ENCODE measurements at places on chromosomes 12 and 14.

DNA sequence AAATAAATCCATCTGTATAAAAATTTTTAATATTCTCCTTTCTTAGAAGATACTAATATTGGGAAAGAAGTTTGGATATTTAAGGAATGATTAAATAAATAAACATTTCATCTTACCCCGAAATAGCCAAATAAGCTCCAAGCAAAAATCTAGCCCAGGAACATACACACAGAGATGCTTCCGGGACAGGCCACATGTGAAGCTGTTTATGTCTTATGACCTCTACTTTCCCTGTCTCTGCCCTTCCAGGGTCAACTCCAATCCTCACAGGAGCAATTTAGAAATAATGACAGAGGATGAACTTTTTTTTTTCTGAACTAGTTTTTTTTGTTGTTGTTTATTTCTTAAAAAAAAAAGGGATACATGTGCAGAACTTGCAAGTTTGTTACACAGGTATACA, 89.4 kb downstream of the BTG1 start:
- no peak for DNase-seq

DNA sequence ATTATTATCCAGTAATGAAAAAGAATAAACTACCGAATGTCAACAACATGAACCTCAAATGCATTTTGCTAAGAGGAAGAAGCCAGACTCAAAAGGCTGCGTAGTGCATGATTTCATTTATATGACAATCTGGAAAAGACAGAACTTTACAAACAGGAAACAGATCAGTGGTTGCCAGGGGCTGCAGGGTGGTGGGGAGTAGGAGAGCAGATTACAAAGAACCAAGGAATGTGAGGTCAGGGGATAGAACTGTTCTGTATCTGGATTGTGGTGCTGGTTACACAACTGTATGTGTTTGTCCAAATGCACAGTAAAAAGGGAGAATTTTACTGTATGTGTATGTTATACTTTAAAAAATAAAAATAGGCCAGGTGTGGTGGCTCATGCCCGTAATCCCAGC, 89.7 kb upstream of the MYL2 start:
- no peak for DNase-seq

DNA sequence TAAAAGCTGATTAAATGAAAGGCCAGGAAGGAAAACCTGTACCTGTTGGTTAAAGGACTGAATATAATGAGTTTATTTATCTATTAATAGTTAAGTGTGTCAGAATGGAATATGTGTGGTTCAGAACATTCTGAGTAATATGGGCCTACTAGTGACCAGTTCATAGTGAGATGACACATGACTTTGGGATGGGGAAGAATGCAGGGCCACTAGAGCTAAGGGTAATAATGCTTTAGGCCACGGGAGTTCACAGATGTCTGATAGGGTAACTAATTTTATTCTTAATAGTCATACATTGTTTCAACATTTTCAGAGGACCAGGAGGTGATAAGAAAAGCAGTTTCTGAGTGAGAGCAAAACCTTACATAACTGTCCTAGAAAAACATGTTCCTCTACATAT, 247.8 kb upstream of the OR4E1 start:
- no peak for DNase-seq

- peak; percentile 35 for DNase-seq
Measured at GRCh38 chr12:104671409-104672095, 214.8 kb downstream of the CHST11 start.

DNA sequence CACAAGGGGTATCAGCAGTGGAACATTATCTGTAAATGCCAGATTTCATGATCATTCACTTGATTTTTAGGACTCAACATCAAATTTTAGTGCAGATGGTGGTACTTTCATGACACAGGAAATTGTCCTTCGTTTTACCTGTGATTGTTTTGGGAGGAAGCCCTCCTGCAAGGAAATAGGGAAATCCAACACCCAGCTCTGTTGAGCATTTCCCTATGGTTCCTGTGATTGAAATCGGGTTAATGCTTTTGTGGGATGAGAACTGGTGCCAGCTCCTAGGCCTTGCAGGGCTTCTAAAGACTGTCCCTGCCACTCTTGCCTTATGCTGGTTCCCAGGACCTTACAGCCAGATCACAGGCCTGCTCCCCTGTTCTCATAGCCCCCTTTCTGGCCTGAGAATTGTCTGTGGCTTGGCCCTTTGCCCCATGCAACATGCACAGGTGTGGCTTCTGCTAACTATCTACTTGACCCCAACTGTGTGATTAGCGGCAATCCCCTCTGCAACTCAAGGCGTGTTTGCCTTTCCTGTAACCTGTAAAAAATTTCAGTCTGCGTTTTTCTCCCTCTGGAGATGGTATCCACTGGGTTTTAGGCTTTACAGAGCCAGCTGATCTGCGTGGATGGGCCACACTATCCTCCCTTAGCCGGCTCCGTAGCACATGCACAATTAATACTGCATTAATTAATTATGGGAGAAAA, 112.5 kb downstream of the ETV6 start:
- no peak for DNase-seq

DNA sequence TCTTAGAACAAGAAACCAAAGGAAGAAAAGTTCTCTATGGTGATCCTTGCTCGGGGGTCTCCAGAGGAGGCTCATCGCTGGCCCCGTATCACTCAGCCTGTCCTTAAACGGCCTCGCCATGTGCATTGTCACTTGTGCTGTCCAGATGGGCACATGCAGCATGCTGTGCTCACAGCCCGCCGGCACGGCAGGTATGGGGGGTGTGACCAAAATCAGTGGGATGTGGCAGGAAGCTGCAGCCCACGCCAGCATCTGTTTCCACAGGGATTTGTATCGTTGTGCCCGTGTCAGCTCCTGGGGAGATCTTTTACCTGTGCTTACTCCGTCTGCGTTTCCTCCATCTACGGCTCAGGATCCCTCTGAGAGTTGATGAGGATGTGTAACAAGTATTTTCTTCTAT, 2.6 kb upstream of the SLC39A2 start:
- DNase-seq, result no peak

- DNase-seq, result no peak
Measured at GRCh38 chr14:72787841-72788240, 106.1 kb downstream of the DPF3 start.

DNA sequence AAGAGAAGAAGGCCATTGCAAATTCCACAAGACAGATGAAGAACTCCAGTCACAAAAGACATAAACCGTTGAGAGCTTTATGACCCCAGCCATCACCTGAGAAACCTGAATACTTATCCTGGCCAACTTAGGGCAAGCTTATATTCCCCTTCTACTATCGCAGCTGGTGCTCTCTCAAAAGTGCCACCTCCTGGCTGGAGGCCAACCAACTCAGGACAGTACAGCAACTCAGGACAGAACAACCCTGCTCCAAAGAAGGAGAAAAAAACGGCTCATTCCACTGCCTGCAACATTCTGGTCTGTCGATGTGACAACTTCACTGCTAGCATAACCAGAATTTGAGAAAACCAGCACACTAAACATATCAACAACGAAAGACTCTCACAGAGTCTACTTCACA, 9.7 kb upstream of the KRT6B start:
- DNase-seq, result no peak

GRCh38 chr12:132447327-132447720, 42.6 kb upstream of the FBRSL1 start:
- DNase-seq, result no peak

DNA sequence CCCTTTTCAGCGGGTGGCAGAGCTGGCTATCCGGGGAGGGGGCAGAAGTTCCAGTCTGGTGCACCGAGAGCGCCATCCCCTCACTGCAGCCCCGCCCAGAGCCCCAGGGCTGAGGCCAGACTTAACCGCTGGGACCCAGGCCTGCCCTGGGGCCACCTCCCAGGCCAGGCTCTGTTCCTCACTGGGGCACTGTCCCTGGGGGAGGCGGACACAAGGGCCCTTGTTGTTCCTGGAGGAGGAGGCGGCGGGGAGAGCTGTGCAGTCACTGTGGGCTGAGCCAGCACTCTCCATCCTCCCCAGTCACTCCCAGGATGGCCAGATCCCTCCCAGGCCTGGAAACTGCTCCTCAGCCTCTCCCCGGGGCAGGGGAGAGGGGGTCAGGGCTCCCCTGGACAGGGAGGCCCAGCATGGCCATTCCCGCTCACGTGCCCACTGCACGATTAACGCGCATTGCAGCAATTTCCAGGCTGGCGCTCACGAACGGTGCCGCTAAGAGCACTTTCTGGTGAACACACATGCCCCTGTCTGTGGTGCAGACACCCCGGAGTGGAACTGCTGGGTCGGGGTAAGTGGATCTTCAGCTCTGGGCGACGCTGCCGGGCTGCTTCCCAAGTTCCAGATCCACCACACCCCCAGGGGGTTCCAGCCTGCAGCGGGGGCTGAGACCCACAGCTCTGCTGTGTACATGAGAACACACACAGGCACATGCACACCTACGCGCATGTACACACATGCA, 89.8 kb upstream of the SFSWAP start:
- no peak for DNase-seq

DNA sequence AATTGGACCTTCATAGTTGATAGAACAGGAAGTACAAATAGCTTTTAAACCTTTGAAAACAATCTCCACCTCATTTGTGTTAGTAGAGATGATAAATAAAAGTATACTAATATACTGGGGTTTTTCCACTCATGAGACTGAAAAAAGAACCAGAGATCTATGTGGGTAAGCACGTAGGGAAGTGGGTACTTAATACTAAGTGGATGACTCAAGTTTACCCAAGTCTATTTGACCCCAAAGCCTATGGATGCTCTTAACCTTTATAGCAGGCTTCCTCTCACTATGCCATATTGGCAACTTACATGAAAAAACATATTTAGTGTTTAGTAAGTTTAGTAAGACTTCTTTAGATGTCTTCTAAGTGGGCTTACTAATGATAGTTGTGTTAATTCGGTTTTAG, 49.2 kb upstream of the CHPT1 start:
- DNase-seq, result no peak
